Activated CD4-positive, alpha-beta T cell treated with anti-CD3 and anti-CD28 coated beads for 48 hours (primary cell): ENCODE measurements at places on chromosomes 16 and 17.
A peak's percentile ranks its signal among the peaks of the same experiment; 100 is the strongest.

DNA sequence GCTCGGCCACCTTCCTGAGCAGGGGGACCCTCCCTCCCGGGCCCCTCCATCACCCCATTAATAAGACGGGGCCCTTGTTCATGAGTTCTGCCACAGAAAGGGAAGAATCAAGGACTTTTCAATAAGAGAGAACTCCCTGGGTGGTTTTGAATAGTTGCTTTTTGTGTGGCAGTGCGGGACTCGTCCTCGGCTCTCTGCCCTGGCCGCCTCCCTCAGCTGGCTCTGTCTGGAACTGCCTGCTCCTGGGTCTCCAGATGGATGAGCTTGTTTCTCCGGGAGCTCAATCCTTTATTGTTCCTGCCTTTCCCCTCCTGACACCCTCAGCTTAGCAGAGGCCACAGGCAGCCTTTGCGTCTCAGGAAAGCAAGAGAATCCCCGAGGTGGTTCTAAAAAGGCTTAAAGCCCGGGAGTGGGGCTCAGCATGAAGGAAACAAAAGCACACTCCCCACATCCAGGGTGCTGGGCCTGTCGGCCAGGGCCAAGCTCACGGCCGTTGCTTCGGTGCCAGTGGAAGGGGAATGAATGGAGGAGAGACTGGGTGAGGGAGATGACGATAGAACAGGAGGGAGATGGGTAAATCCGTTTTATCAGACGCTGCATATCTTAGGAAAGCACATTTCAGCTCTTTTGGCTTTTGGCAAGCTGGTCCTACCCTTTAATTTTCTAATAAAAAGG is 60.2 kb downstream of the RAI1 start:
- no peak for DNase-seq

- DNase-seq = no peak
Observed at GRCh38 chr17:45150911-45151809, 2.9 kb downstream of the HEXIM1 start.

DNA sequence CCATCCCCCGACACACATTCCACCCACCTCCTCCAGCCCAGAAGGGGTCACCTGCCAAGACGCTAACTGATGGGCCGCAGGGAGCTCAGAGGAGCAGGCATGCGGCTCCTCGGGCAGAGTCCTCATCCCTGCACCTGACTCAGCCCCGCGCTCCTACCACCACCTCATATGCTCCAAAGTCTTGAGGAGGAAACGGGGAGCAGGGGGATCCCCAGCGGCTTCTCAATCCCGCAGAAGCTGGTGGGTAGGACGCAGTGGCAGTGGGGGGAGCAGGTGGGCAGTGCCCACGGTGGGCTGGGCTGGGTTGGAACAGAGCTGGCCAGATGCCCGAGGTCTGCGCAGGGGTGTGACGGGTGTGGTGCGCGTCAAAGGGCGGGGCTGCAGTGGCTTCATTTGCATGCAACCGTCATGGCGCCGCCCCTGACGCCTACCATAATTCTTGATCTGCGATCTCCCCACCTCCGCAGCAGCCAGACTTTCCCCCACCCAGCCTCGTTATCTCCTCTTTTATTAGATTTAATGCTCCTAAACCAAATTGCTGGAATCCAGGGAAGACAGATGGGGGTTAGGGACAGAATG is 39.0 kb upstream of the EMP2 start:
- DNase-seq = peak; percentile 53

GRCh38 chr16:85504242-85504641 is 108.9 kb upstream of the GSE1 start:
- DNase-seq = no peak

DNA sequence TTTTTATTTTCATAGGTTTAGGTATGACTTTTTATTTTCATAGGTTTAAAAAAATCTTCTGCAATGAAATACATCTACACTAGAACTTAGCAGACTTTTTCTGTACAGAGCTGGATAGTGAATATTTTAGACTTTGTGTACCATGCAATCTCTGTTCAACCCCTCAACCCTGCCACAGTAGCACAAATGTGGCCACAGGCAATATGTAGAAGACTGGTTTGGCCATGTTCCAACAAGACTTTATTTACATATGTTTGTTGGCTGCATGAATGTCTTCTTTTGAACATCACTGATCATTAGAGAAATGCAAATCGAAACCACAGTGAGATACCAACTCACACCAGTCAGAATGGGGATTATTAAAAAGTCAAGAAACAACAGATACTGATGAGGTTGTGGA is 229.2 kb downstream of the SHISA9 start:
- no peak for DNase-seq

DNA sequence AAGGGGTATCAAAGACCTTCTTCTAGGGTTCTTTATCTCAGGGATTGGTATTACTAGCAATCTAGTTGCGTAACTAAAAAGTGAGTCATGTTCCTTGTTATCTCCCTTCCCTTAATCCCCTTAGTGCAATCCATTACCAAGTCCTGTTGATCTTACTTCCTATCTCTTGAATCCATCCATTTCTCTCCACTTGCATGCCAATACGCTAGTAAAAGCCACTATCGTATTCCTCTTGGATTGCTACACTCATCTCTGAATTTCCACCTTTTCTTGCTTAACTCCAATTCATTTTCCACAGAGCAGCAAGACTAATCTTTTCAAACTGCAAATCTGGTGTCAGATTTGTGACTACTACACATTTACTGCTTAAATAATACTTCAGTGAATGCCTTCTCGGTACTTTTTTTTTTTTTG is 1.8 kb upstream of the ADAT1 start:
- DNase-seq = no peak

GRCh38 chr16:78750611-78751010 is 651.2 kb downstream of the WWOX start:
- no peak for DNase-seq

- DNase-seq = peak; percentile 24
Observed at GRCh38 chr16:56708525-56709442, 21.1 kb upstream of the NUP93 start.

- no peak for DNase-seq
Observed at GRCh38 chr16:31385680-31386079, 7.5 kb upstream of the ITGAD start.

GRCh38 chr17:44766409-44767038 is 7.7 kb downstream of the ADAM11 start:
- DNase-seq = no peak

- DNase-seq = no peak
Observed at GRCh38 chr16:71258372-71258771, 27.9 kb upstream of the HYDIN start.

- no peak for DNase-seq
Observed at GRCh38 chr16:23274968-23275367, 27.1 kb upstream of the SCNN1B start.

DNA sequence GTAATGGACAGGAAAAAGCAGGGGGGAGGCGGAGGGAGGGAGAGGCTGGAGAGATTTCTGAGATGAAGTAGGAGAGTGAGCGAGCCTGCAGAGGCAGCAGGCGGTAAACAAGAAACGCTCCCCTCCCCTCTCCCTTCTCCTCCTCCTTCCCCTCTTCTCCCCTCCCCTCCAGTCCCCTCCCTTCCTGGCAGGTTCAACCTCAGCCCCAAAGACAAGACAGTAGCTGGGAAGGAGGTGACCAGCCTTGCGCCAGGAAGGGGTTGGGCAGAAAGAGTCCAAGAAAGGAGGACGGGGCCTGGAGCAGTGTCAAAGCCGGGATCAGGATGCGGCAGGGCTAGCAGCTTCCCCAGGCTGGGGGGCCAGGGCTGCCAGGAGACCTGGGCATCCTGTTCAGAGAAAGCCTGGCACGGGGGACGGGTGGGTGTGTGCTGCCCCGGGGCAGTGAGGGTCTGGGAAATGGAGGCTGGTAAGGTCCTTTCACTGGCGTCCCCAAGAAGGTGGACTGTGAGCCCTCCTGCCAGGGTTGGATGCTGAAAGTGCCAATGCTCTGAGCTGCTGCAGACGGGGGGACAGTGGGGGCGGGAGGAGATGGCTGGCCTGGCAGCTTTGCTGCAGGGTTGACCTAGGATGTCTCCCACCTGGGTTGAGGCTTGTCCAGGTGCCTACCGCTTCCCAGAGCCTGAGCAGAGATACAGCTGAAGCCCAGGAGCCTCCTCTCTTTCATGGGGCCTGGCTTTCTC is 261.6 kb upstream of the TNRC6C start:
- DNase-seq = no peak

GRCh38 chr16:70483426-70483825 is 29.0 kb downstream of the FCSK start:
- no peak for DNase-seq

GRCh38 chr16:80931801-80932707 is 74.6 kb downstream of the CMC2 start:
- peak; percentile 35 for DNase-seq

DNA sequence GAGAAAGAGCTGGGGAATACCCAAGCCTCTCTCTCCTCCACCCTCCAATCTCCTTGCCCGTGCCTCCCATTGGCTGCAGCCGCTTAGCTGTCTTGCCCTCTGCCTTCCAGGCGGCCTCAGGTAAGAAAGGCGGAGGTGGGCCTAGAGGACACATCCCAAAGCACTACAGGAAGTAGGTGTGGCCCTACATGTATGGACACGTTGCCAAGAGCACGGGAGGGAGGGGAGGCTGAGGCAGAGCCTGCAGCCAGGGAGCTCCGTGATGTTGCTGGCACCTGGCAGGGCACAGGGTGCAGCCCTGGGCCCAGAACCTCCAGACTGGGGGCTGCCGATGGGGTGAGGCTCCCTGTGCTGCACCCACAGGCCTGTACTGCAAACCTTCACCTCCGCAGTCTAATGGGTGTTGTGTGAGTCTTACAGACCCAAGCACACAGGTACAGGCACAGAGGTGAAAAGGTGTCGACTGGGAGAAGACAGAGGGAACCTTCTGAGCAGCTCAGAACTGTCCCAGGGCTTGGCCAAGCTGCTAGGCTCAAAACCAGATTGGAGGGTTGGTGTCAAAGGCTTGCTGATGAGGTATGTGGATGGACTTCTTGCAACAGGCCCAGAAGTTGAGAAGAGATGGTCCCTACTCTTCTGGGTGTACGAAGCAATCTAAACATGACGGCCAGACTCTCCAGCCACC is 23.5 kb upstream of the FOXK2 start:
- DNase-seq = no peak
